ENCODE measurements at places on chromosomes 1 and 21.

DNA sequence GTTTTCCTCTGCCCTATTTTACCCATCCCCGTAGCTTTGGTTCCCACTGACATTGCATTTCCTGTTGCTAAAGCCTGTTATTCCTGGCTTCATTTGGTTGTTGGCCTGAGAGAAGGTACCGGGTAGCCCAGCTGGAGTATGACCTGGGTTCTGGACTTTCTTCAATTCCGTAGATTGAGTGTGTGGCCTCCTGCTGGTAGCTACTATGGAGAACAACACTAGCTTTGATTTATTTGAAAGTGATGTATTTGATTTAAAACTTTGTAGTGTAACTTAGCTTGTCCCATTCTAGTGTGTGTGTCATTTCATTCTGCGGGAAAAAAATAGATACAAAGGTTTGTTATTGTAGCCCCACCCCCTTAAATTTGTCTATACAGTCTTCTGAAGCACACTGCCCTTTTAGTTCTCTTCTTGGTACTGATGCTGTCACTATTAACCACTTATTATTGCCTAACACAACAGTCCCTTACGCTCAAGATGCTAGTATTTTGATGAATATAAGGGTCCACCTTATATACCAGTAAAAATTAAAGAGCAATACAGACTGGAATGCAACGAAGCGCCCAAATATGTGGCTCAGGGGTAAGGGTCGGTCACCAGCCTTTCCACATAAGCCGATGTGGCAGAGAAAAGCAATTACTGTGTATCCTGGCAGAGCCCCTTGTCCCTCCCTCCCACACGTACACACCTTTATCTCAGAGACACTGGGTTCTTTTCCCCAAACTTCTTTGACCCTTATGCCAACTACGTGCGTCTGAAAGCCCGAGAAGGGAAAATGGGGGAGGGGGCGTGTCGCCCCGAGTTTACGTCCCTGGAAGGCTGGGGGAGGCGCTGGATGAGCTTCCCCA lies 643 bp upstream of the MOV10 start:
- no peak for DNase-seq

GRCh38 chr21:45155910-45156309 lies 81.5 kb downstream of the ADARB1 start:
- no peak for DNase-seq

DNA sequence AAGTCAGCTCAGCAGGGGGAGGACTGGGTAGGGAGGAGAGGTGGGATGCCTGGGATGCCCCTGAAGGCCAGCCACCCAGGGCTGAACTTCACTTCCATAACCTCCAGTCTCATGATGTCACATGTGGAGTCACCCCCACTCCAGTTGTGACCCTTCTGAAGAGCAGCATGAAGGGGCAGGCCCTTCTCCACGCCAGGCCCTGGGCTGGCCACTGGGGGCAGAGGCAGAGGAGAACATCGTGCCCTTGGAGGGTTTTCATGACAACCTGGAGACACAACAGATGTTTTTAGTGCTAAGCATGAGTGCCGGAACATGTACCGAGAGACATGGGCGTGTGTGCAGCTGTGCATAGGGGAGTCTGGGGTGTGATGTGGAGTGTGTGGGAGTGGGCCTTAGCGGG lies 37.6 kb downstream of the FAAH start:
- no peak for DNase-seq

- peak; percentile 60 for DNase-seq
Observed at GRCh38 chr1:228372183-228373003, 34.2 kb downstream of the TRIM11 start.

- DNase-seq: no peak
Observed at GRCh38 chr1:22619798-22620197, 16.6 kb upstream of the C1QA start.

GRCh38 chr1:54117815-54118563 lies 34.8 kb downstream of the CDCP2 start:
- no peak for DNase-seq
